ENCODE measurements at places on chromosomes 3 and 15.
A peak's percentile ranks its signal among the peaks of the same experiment; 100 is the strongest.

DNA sequence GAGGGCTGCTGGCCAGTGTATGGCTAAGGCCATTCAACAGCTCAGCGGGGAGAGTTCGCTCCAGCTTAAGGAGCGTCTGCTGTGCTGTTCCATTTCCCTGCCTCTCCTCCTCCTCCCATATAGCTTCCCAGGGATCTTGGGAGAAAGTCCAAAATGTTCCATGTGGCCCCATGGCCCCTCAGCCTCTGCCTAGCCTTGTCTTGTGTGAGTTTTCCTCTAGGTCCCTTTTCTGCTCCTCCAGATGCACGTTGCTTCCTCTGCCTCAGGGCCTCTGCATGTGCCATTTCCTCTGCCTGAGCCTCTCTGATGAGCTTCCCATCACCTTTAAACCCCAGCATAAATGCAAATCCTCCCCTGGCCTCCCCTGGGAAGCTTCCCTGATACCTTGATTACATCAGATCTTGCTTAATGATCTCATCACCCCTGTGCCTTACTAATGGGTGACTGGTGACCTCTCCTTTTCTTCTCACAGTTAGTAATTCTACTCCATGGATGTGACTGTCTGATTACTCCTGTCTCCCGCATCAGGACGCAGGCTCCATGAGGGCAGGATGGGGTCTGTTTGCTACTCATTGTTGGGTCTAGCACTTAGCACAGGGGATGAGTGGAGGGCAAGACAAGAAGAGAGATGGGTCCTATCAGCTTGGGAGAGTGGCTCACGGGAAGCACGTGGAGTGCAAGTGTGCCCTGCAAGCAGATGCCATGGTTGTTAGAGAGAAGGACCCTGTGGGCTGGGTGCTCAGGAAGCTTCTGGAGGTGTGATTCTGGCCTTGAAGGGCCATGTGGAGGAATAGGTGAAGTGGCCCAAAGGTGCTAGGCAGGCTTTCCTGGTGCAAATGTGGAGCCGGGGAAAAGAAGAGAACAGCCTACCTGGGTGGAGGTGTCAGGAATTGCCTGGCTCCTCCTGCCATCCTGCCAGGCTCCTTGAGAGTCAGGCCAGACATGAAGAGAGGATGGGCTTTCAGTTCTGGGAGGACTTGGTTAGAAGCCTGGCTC is 23.8 kb downstream of the ITGA11 start:
- ATAC-seq = no peak

GRCh38 chr15:88908123-88908522 is 5.1 kb downstream of the MFGE8 start:
- no peak for ATAC-seq

- no peak for ATAC-seq
Observed at GRCh38 chr3:37620071-37620635, 241.5 kb upstream of the CTDSPL start.

DNA sequence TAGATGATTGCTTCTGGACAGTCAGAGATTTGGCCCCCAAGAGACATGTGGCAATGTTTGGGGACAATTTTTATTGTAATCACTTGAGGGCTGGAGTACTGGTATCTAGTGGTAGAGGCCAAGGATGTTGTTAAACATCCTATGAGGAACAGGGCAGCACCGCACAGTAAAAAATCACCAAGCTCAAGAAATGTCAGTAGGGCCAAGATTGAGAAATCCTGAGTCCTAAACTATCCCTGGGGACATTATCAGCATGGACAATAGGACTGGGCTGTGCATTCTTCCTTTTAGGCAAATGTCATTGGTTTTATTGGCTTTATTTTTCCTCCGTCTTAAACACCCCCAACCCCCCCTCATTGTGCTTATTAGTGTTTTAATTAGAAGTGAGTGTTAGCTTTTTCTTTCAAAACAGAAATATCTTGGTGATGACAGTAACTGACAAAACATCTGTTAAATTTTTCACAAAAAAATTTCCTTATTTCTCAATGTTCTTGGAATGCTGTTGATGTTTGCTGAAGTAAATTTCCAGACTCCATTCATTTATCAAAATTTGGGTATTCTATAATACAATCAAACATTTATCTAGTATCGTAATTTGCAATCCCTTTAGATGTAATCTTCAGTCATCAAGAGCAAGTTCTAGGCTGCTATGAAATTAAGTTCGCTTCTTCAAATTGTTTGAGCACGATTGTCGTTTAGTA is 944.4 kb downstream of the VGLL3 start:
- no peak for ATAC-seq

DNA sequence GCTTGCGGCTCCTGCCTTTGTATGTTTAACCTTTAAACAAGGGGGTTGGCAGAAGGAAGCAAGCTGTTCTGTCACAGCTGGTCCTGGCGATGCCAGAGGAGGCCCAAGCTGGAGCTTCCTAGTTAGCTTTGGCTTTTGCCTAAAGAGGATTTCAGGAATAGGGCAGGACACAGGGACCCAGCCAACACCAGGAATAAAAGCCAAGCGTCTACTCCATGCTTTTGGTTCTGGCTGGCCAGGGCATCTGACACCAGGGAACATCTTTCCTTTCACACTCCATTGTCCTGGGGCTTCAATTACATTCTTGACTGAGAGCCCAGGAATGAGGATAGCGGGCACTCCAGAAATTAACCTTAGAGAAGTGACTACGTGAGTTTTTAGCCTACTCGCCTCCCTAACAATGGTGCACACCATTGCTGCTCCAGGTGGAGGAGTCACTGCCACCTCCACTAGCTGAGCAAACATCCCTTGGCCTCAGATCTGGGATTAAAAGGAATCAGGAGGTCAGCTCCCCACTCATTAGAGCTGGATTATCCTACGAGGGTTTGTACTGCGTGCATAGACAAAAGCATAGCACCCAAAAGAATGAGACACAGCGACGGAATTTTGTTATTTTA is 38.2 kb downstream of the TPM1 start:
- ATAC-seq = no peak

GRCh38 chr15:51752888-51753287 is 1.5 kb downstream of the TMOD2 start:
- no peak for ATAC-seq

DNA sequence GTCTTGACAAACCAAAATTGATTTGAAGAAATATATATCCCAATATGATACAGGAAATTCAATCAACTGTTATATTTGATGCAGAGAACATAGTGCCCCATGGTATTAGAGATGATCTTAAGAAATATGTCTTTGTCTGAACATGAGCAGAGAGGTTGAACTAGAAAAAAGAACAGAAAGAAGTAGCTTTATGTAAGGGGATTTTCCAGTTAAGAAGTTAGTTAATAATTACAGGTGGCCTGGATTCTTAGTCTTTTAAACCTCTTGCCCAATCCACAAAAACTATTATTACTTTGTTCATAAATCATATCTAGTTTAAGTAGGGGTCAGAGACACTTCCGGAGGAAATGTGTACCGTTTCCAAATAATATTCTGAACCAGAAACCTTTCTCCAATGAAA is 1186.7 kb upstream of the EPHA6 start:
- no peak for ATAC-seq

DNA sequence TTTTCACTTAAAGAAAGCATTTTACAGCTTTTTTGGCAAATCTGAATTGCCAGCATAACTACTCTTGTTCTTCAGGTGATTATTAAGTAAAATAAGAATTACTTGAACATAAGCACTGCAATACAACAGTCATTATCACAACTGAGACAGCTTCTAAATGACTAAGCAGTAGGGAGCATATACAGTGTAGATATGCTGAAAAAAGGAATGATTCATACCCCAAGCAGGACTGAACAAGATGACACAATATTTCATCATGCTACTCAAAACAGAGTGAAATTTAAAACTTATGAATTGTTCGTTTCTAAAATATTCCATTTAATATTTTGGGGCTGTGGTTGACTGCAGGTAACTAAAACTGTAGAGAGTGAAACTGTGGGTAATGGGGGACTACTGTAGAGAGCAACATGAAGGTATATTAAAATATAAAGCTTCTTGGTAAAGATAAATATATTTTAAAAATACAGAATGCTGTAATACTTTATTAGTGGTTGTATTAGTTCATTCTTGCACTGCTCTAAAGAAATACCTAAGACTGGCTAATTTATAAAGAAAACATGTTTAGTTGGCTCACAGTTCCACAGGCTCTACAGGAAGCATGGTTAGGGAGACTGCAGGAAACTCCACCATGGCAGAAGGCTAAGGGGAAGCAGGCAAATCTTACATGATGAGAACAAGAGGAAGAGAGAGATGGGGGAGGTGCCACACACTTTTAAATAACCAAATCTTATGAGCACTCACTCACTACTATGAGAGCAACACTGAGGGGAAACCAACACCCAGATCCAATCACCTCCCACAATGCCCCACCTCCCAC is 84.8 kb downstream of the DCLK3 start:
- peak; percentile 78 for ATAC-seq

DNA sequence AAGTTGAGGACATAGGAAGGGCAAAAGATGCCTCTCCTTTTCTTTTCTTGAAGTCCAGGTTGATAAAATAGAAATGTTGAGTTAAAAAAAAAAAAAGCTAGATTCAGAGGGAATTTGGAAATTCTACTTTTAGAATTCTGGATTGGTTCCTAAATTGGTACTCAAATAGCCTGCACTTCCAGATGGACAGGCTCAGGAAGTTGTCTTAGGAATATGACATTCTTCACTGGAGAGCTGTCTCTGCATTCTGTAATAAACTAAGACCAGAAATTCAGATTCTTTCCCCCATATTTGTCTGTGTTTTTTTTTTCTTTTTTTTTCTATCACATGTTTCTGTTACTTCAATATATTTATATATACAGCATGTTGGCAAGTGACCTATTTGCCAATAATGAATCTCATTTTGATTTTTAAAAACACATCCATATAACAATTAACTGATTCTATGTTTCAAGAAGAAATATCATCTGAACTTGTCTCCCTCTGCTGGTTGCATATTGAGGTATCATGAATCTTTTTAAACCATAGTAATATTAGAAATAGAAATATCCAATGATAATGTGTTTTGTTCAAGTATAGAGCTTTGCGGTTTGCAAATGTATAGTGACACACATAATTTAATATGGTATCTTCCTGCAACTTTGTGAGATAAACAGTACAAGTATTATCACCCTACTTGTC is 8.5 kb upstream of the LSAMP start:
- ATAC-seq = no peak

DNA sequence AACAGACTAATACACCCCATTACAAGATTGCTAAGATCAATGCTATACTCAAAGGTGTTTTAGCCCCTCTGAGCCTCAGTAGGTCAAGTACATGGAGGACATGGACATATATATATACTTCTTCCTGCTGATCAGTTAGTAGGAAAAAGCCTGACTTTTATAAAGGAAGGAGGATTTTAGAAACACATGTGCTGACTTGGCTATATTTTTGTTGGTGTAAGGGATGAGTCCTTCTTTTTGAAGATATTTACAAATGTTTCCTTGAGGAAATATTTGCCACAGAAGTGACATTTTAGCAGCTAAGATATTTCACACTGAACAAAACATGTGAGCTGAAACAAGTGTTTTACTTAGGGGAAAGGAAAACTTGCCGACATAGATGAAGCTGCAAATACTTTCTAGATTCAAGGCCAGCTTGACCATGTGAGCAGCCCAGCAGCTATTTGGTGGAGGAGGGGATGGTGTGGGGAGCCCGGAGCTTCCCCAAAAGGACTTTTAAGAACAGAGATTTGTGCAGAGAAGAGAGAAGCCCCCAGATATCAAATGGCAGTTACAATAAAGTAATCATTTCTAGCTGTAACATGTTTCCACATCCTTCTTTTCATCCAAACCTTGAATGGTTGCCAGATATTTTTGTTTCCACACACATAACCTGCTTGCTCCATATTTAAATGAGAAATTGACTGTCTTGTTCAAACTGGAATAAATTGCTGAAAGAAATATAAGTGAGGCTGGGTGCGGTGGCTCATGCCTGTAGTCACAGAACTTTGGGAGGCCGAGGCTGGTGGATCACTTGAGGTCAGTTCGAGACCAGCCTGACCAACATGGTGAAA is 111.7 kb upstream of the NR2F2 start:
- ATAC-seq = no peak

GRCh38 chr3:5056111-5056391 is 66.0 kb upstream of the ARL8B start:
- ATAC-seq = no peak

DNA sequence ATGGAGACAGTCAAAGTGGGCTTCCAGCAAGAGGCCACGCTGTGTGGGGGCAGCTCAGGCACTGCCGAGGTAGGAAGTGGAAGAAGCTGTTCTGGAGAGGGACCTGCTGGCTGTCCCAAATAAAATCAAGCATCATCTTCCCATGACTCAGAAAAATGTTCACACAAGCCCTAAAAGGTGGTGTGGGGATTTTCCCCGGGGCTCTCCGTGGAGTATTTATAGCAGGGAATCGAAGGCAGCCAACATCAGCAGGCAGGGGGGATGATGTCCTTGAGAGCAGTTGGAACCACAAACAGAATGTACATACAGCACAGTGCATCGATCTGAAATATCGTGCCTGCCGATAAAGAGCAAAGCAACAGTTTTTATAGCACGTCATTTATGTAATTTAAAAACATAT is 27.6 kb downstream of the PRR23E start:
- ATAC-seq = no peak

GRCh38 chr15:59300618-59301139 is 72.0 kb downstream of the MYO1E start:
- no peak for ATAC-seq

DNA sequence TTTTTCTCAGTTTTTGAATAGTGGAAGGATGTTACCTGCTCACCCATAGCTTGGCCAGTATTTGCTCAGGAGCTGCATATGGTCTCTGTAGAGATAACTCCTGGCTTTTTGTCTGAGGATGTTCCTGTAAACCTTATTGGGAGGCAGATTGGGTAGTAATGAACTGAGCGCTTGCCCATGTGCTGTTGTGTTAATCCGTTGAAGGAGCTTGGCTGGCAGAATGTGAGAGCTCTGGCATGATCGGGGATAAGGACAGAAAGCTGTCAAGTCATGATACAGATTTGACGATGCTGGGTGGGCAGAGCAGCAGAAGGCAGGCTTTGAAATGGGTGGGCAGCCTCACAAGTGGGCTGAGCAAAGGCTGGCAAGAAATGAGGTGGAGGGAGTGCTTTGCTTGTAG is 27.4 kb downstream of the SH3GL3 start:
- ATAC-seq = no peak

DNA sequence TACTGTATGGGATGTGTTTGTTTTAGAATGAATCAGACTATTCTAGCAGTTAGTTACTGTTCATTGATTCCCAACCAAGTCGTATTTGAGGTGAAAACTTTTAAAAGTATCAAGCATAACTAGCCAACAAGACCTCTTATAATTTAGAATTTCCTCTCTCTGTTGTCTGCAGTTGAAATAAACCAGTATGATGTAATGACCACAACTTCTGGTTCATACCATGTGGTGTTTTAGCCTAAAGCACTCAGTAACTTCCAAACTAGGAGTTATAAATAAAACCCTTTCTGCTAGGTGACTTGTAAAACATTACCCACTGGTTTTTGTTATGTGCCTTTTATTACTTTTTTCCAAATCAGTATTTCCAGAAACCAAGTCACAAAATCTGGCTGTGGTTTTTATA is 19.8 kb upstream of the P2RY12 start:
- peak; percentile 12 for ATAC-seq
